ENCODE measurements at places on chromosomes 6 and 20.

GRCh38 chr6:49913636-49914375 is 47.5 kb upstream of the CRISP1 start:
- DNase-seq = no peak

GRCh38 chr6:6823568-6824224 is 235.2 kb downstream of the LY86 start:
- no peak for DNase-seq

DNA sequence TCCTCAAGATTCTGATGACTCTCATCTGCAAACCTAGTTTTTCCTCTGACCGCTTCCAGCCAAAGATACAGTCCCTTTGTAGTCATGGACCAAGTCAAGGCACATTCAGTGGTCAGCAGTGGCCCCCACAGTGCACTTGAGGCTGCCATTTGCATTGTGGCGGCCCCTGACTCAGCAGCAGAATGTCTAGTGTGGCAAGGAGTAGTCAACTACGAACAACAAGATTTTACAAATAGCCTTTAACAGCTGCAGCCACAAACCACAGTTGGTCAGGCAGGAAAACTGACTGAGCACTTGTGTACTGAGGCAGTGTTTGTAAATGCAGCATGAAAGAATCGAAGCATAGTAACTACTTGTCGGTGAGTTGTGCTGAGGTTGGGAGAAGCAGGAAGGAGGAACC is 49.6 kb downstream of the SLC2A12 start:
- no peak for DNase-seq

- DNase-seq = no peak
Observed at GRCh38 chr6:163383912-163384311, 30.6 kb upstream of the QKI start.

- no peak for DNase-seq
Observed at GRCh38 chr6:129661536-129662405, 48.2 kb downstream of the ARHGAP18 start.

- no peak for DNase-seq
Observed at GRCh38 chr20:62377615-62378178, 9.2 kb upstream of the RPS21 start.

DNA sequence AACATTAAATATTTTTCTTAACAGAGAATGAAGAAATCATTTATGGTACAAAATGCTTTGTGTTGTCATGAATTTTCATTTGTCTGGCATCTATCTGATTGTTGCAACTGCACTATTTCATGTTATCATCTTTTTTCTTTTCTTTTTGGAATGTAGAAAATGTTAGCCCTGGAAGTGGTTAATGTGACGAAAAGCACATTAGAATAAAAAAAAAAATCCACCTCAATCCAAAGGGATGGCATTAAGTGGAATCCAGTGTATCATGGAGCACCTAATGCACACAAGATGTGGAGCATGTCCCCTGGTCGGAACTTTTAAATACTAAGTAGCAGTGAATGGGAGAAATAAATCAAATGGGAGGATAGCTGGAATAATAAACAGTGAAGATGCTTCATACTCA is 172.9 kb upstream of the MCHR2 start:
- DNase-seq = no peak

- DNase-seq = no peak
Observed at GRCh38 chr6:139967497-139967896, 593.0 kb upstream of the CITED2 start.

DNA sequence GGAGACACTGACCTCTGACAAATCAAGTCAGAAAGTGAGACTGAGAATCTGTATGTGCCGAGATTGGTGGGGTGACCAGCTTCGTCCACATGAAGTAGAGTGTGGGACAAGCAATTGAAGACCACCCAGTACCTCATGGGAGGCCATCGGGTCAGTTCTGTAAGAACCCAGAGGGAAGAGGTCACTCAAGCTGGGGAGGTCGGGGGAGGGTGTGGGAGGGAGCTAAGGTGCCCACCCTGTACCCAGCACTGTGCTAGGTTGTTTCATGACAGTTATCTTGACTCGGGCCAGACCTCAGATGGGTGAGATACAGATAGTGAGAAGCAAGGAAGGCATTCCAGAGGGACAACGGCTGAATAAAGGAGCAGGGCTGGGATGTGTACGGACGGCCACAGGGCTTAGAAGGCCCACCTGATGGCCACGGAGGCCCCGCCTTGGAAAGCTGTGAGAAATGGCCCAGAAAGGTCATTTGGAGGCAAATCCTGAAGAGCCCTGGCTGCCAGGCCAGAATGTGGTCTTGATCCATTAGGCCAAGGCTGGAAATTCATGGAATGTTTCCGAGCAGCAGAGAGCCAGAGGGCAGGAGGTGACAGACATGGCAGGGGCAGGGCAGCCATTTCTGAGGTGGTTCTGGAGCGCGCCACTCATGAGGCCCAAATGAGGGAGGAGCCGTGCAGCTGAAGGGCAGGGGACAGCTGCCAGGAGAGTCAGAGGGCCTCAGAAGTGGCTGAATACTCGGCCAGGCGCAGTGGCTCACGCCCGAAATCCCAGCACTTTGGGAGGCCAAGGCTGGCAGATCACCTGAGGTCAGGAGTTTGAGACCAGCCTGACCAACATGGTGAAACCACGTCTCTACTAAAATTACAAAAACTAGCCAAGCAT is 7.7 kb downstream of the MMP24OS start:
- DNase-seq = no peak

DNA sequence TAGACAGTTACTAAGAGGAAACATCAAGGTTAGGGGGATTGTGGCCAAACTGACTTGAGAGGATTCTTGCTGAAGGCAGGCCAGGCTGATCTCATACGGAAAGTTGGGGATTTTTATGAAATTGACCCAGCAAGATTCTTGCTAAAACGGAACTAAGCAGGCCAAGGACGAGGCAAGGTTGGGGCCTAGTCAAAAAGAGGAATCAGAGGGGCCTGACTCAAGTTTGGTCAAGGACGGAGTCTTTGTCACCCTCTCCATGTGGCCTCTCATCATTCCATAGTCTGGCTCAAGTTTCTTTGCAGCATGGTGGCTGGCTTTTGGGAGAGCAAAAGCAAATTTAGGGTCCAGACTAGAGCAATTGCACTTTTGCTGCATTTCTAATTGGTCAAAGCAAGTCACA is 7.9 kb upstream of the HECA start:
- no peak for DNase-seq

GRCh38 chr6:91645811-91646210 is 1058.9 kb upstream of the MAP3K7 start:
- no peak for DNase-seq

GRCh38 chr6:156189714-156190113 is 587.5 kb upstream of the ARID1B start:
- DNase-seq = no peak

GRCh38 chr6:55664591-55665587 is 85.9 kb upstream of the HMGCLL1 start:
- DNase-seq = no peak

- DNase-seq = no peak
Observed at GRCh38 chr6:13919861-13920260, 4.9 kb upstream of the RNF182 start.

DNA sequence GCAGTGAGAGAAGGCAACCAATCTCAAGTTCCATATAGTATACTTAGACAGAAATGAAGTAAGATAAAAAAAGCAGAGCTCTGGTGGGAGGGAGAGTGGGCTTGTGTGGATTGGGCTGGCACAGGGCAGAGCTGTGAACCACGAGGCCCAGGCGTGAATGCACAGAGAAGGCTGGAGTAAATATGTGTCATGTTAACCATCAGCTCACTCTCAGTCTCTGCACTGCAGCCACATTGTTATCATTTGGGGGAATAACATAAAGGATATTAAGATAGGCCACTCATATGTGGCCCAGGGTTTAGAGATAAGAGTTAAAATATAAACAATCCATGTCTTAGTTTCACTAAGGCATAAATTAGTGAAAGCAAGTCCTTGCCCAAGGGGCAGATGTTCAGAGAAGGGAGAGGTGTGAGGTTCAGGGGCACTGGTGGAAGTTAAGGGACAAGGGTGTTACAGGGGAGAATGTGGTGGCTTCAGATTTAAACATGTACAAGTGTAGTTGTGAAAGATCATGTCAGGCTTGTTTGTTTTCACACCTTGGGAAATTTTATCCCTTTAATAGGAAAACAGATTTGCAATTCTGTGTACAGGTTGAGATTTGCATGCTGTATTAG is 14.4 kb downstream of the GMPR start:
- DNase-seq = no peak

GRCh38 chr6:7547315-7547714 is 5.8 kb downstream of the DSP start:
- no peak for DNase-seq

GRCh38 chr20:62063315-62063980 is 2.2 kb downstream of the TAF4 start:
- no peak for DNase-seq

- no peak for DNase-seq
Observed at GRCh38 chr6:33290459-33290858, 1.1 kb downstream of the PFDN6 start.

DNA sequence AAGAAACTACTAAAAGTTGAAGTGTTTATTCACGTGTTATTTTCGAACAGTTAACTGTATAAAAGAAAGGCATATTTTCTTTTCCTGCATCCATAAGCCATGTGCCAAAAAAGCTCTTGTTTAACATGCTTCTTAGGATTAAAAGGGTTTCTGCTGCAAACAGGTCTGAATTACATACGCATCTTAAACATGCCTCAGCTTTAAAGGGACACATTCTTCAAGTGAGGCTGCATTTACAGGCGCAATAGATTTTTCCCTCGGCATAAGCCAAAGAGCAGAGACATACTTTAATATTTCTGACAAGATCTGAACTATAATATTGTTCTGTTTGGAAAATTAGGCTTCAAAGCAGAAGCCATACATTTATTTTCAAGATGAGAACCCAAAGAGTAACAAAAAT is 39.4 kb downstream of the PDE7B start:
- DNase-seq = no peak

DNA sequence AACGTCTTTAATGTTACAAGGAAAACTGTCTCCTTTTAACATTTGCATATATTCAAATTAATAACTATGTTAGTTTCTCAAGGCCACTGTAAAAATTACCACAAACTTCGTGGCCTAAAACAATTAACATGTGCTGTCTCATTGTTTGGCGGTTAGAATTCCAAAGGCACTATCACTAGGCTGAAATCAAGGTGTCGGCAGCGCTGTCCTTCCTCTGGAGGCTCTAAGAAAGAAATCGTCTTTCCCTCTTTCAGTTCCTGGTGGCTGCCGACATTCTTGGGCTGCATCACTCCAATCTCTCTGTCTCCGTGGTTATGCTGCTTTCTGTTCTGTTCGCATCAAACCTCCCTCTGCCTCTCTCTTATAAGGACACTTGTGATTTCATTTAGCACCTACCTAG is 4.2 kb downstream of the TPD52L1 start:
- no peak for DNase-seq

- no peak for DNase-seq
Observed at GRCh38 chr20:16387666-16388065, 185.6 kb downstream of the KIF16B start.

DNA sequence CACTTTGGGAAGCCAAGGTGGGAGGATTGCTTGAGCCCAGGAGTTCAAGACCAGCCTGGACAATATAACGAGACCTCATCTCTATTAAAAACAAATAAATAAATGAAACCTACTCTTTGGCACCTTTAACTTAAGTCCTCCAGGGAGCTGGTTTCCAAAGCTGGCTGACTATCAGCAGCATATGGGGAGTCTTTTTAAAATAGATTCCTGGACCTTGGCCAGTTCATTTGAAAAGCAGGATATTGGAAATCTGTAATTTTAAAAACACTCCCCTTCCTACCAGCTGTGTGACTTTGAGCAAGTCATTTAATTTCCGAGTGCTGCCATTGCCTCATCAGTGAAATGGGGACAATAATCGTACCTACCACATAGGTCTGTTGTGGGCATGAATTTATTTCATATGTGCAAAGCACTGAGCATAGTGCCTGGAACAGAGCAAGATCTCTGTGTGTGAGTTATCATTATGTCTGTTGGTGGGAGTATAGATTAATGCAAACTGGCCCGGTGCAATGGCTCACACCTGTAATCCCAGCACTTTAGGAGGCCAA is 40.9 kb upstream of the PTPN1 start:
- DNase-seq = no peak

DNA sequence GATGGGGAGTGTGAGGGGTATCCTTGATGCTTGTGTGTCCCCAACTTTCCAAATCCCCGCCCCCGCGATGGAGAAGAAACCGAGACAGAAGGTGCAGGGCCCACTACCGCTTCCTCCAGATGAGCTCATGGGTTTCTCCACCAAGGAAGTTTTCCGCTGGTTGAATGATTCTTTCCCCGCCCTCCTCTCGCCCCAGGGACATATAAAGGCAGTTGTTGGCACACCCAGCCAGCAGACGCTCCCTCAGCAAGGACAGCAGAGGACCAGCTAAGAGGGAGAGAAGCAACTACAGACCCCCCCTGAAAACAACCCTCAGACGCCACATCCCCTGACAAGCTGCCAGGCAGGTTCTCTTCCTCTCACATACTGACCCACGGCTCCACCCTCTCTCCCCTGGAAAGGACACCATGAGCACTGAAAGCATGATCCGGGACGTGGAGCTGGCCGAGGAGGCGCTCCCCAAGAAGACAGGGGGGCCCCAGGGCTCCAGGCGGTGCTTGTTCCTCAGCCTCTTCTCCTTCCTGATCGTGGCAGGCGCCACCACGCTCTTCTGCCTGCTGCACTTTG is at the start of gene TNF:
TSS of gene TNF (plus strand) at position 231 of the 567 bp plus-strand sequence. CDS start at position 408, 177 bp downstream.
- DNase-seq = peak; percentile 92

DNA sequence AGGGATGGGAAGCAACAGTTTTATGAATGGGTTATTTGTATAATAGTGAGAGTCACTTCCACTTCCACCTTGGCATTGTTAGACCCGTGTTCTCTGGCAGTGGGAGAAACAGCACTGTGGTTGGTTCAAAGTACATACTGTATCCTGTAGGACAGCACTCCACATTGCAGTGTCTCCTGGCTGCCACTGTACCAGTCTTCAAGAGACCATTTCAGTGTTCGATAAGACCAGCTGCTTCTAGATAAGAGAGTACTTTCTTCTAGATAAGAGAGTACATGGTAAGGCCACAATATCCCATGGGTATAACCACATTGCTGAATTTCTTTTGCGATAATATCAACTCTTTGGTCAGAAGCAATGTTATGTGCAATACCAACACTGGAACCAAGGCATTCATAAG is 28.8 kb downstream of the FITM2 start:
- DNase-seq = no peak

- peak; percentile 64 for DNase-seq
Observed at GRCh38 chr6:16760516-16761470, at the start of gene ATXN1. Gene ATXN1, minus strand, starts transcription at chr6:16761460.

- no peak for DNase-seq
Observed at GRCh38 chr6:119542037-119542436, 192.5 kb upstream of the MAN1A1 start.

- DNase-seq = no peak
Observed at GRCh38 chr6:77445214-77445613, 18.1 kb downstream of the HTR1B start.
